NCI-H1930 (cell line): ENCODE measurements at places on chromosomes 11 and 22.

DNA sequence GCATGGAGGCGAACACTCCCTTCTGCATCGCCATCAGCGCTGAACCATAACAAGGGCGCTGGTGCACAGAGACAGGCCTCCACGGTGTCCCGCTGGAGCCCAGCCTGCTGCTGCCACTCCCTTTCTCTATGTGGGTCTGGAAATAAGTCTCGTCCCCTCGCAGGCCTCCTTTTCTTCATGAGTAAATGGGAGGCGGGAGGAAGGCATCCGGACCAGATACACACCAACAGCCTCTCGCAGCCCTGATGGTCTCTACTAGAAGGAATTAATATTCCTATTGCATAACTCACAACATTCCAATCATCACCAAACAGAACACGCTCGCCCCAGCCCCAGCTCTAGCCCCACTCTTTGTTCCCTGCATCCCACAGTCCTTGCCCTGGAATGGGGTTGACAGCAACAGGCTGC lies 14.9 kb downstream of the RASD2 start:
- DNase-seq: no peak

GRCh38 chr11:44576656-44577055 lies 11.2 kb downstream of the CD82 start:
- no peak for DNase-seq

- DNase-seq: no peak
These were observed 128.1 kb downstream of the CCDC34 start for GRCh38 chr11:27234961-27235360.

- no peak for DNase-seq
These were observed 131.8 kb downstream of the UVRAG start for GRCh38 chr11:75946531-75947530.

DNA sequence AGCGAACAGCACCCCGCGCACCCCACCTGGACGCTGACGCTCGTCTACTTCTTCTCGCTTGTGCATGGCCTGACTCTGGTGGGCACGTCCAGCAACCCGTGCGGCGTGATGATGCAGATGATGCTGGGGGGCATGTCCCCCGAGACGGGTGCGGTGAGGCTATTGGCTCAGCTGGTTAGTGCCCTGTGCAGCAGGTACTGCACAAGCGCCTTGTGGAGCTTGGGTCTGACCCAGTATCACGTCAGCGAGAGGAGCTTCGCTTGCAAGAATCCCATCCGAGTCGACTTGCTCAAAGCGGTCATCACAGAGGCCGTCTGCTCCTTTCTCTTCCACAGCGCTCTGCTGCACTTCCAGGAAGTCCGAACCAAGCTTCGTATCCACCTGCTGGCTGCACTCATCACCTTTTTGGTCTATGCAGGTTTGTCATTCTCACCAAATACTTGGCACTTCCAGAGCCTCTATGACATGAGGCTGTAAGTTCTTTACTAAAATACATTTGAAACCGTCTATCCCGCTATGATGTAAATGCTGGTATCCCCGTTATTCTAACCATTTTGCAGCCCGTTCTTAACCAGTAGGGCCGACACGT lies 535 bp downstream of the AQP11 start:
- no peak for DNase-seq

- DNase-seq: no peak
These were observed 95.6 kb downstream of the KIAA1671 start for GRCh38 chr22:25048071-25048470.

- no peak for DNase-seq
These were observed 1.1 kb downstream of the APLP2 start for GRCh38 chr11:130070846-130071200.

- DNase-seq: peak; percentile 45
These were observed at the start of gene PACS1 for GRCh38 chr11:66069715-66070603. Gene PACS1, plus strand, starts transcription at chr11:66070272. Its CDS starts 215 bp downstream, at chr11:66070487.

DNA sequence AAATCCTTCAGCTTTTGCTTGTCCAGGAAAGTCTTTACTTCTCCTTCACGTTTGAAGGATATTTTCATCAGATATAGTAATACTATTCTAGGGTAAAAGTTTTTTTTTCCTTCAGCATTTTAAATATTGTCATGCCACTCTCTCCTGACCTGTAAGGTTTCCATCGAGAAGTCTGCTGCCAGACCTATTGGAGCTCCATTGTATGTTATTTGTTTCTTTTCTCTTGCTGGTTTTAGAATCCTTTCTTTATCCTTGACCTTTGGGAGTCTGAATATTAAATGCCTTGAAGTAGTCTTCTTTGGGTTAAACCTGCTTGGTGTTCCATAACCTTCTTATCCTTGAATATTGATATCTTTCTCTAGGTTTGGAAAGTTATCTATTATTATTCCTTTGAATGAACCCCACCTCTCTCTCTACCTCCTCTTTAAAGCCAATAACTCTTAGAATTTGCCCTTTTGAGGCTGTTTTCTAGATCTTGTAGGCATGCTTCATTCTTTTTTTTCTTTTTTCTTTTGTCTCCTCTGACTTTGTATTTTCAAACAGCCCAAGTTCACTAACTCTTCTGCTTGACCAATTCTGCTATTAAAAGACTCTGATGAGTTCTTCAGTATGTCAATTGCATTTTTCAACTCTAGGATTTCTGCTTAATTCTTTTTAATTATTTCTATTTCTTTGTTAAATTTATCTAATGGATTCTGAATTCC lies 12.0 kb upstream of the WEE1 start:
- DNase-seq: no peak

DNA sequence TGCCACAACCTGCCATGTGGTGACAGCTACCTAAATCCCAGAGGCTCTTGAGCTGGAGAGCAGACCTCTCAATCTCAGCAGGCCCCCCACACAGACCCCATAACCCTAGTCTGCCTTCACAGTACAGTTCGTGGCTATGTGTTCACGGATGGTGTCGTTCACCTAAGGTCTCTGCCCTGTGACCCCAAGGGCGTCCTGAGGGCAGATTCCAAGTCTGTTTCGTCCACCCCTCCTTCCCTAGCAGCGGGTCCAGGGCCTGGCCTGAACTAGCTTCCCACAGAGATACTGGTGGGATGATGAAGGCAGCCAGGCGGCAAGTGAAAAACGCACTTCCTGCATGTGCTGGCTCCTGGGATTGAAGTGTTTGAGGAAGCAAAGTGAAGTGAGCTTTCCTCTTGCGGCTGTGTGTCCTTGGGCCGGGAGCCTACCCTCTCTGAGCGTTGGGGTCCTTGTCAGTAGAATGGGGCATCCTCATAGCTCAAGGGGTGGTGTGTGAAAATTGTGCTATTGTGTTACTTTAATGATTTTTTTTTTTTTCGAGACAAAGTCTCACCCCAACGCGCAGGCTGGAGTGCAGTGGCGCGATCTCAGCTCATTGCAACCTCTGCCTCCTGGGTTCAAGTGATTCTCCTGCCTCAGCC lies 70.1 kb downstream of the LRP5 start:
- no peak for DNase-seq

DNA sequence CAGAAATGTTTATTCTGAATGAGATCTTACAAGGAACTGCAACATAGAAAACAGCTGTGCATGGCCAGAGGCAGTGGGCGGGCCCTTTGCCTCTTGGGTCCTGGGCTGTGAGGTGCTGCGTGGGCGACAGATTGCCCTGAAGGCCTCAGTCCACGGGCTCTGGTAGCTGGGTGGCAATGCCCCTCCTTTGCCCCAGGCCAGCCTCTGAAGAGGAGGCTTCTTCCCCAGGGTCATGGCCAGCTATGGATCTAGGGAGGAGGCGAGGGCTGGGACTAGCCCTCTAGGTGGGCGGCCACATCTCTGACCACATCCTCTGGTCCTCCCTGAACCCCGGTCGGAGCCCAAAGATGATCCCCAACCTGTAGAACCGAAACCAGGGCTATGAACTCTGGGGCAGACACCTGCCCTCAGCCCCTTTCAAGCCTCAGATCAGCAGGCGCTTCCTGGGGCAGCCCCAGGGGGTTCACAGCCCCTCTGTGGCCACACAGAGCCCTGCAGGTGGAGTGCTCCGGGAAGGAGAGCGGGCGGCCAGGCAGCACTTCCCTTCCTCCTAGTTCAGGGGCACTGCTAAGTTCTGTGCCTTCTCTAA lies 6.6 kb upstream of the CDC42BPG start:
- no peak for DNase-seq

GRCh38 chr11:72352859-72353551 lies 81.3 kb downstream of the CLPB start:
- DNase-seq: no peak

DNA sequence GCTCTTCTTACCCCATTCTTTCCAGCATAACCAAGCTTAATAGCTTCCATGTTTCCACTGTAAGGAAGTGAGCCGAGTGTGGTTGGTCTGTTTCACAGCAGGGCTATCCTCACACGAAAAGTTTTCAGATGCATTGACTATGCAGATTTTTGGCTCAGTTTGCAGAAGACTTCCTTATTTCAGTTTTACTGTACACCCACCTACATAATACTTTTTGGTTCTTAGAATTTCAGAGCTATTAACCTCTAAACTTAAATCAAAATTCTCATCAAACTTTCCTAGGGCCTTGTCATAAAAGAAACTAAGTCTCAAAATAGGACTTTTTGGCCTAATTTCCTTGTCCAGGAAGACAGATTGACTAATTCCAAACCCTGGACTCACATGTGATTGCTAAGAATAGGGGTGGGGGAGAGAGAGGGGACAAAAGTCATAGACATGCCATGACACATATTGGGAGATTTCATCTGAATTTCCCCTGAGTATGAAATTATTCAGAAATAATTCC lies 7.3 kb upstream of the EHF start:
- no peak for DNase-seq

DNA sequence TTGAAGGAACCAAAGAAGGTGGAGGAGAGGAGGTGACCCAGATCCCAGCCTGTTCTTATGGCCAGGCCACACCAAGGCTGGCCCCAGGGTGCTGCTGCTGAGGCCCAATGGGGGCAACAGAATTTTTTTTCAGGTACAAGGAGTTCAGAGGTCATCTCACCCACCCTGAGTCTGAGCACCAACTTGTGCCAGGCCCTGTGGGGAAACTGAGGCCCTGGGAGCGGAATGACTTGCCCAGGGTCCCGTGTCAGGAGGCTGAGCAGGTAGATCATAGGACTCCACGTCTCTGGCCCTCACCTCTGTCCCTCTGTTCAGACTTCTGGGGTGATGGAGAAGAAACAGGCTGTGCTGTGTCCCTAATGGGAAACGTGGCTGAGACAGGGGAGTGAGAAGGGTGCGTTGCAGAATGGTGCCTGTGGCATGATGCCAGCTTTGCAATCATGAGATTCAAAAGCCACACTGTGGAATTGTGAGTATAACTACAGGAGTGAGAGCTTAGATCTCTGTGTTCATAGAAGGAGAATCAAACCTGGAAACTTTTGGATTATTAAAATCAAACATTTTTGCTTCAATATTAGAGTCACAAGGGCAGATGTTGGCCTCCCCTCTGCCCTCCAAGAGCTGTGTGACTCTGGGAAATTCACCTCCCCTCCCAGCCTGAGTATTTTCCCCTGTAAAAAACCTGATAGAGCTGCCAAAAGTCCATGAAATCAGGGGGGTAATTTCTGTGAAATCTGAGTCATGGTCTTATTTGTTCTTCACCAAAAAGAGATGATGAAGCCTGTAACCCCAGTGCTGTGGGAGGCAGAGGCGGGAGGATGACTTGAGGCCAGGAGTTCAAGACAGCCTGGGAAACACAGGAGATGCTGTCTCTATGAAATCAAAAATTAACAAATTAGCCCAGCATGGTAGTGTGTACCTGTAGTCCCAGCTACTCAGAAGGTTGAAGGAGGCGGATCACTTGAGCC lies 874 bp downstream of the APOL1 start:
- no peak for DNase-seq

DNA sequence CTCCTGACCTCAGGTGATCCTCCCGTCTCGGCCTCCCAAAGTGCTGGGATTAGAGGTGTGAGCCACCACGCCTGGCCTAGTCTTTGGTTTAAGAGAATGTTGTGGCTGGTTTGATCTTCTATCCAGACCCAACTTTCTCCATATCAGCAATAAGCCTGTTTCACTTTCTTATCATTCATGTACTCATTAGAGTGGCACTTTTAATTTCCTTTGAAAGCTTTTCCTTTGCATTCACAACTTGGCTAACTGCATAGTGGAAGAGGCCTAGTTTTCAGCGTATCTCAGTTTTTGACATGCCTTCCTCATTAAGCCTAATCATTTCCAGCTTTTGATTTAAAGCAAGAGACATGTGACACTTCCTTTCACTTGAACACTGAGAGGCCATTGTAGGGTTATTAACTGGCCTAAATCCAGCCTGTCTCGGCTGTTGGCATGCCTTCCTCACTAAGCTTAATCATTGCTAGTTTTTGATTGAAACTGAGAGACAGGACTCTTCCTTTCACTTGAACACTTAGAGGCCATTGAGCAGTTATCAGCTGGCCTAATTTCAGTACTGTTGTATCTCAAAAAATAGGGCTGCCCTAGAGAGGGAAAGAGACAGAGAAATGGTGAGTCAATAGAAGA lies 13.1 kb upstream of the RPL3 start:
- DNase-seq: no peak

GRCh38 chr11:79925570-79925969 lies 484.7 kb upstream of the TENM4 start:
- DNase-seq: no peak

DNA sequence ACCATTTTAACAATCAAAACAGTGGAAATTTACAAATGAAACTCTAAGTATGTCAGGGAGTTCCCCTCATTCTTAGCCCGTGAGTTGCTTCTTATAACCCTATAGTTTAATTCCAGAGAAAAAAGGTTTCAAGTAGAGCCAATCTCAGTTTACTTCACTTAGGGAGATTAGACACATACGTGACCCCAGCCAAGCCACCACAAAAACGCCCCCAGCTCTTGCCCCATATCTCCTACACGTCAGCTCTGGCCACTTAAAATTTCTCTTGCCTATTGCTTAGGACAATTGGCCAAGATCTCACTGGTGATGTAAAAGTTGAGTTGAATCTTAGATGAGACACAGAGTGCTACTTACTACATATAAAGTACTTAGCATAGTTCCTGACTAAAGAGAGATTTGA lies 166.4 kb downstream of the ETS1 start:
- DNase-seq: no peak

DNA sequence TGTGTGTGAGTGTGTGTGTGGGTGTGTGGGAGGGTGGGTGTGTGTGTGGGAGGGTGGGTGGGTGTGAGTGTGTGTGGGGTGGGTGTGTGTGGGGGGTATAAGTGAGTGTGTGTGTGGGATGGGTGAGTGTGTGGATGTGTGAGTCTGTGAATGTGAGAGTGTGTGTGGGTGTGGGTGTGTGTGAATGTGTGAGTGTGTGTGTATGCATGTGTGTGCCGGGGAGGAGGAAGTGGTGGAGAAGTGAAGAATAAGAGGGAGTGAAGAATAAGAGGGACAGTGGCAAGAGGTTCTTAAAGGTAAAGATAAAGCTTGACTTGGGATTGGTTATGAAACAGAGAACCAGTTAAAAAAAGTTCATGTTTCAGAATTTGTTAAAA lies 54.0 kb downstream of the PRR5L start:
- no peak for DNase-seq

- DNase-seq: no peak
These were observed 42.5 kb downstream of the CERK start for GRCh38 chr22:46695346-46696228.

GRCh38 chr11:12087075-12088004 lies 23.1 kb upstream of the MICAL2 start:
- no peak for DNase-seq

GRCh38 chr22:22944268-22944985 lies 56.8 kb downstream of the IGLL5 start:
- DNase-seq: no peak
